ENCODE measurements at places on chromosomes 13 and 19.

- DNase-seq: no peak
Measured at GRCh38 chr13:74466864-74467263, 332.7 kb upstream of the KLF12 start.

- DNase-seq: no peak
Measured at GRCh38 chr19:12784871-12785430, 6.3 kb upstream of the JUNB start.

DNA sequence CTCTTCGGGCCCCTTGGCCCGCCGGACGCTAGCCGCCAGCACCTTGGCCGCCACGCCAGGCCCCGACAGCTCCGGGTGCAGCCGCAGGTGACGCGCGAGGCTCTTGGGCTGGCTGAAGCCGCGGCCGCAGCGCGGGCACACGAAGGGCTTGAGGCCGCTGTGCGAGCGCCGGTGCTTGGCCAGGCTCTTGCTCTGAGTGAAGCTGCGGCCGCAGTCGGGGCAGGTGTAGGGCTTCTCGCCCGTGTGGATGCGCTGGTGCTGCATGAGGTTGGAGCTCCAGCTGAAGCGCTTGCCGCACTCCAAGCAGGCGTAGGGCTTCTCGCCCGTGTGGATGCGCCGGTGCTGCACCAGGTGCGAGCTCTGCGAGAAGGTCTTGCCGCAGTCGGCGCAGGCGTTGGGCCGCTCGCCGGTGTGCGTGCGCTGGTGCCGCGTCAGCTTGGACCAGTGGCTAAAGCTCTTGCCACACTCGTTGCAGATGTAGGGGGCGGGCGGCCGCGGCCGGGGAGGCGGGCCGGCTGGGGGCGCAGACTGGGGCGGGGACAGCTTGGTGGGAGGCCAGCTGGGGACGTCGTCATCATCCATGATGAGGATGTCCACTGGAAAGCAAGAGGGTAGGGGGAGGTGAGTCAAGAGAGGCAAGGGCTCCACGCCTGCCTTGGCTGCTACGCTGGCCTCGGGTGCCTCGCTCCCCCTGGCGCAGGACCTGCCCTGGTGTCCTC, 32.4 kb downstream of the ZNF787 start:
- no peak for DNase-seq

GRCh38 chr19:45879055-45879454, 6.9 kb downstream of the IRF2BP1 start:
- DNase-seq: no peak

DNA sequence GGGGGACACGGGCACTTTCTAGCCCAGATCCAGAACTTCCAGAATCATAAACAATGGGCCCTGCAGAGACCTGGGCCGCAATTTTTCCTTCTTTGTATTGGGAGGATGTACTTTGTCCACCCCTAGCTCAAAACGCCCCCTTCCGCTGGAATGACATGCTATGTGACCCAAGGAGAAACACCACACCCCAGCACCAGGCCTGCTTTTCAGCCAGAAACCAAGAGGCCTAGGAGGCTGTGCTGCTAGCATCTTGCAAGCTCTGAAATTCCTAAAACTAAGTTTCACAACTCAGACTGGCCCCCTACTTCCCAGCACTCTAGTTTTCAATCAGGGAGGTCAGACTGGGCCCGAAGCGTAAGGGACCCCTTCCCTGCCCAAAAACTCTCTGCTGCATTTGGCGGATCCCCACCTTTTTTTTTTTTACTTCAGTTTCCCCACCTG, 538 bp downstream of the LSM4 start:
- DNase-seq: no peak

- no peak for DNase-seq
Measured at GRCh38 chr13:73464758-73465616, 406.2 kb downstream of the KLF5 start.

DNA sequence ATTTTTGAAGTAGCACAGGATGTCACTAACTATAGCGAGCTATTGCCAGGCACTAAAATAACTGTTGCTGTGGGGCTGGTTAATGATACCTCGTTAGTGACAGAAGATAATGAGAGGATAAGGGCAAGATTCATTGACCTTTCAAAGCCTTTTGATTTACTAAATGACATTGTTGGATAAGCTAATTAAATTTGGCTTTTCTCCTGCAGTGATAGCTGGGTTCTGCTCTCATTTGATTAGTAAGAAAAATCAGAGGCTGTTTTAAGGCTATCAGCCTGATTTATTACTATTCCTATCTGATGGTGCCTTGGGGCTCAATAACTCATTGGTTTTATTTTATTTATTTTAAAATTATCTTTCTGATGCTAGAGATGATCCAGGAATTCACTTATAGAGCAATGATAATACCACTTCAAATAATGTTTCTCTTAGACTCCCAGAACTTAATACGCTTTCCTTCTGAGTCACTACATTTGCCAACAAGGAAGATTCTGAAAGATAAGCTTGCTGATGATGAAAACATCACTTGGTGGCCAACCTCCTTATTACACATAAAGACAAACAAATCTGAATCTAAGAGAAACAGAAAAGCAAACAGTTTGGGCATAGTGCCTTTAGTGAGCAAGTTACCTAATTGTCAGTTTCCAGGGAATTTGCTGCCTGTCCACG, 501.3 kb upstream of the ARGLU1 start:
- DNase-seq: no peak

- DNase-seq: no peak
Measured at GRCh38 chr13:76948149-76948548, at the start of gene ACOD1. Gene ACOD1 (plus strand): TSS chr13:76948511. CDS start chr13:76948559, 48 bp downstream.

GRCh38 chr19:35862528-35862927, 5.8 kb downstream of the KIRREL2 start:
- DNase-seq: no peak

DNA sequence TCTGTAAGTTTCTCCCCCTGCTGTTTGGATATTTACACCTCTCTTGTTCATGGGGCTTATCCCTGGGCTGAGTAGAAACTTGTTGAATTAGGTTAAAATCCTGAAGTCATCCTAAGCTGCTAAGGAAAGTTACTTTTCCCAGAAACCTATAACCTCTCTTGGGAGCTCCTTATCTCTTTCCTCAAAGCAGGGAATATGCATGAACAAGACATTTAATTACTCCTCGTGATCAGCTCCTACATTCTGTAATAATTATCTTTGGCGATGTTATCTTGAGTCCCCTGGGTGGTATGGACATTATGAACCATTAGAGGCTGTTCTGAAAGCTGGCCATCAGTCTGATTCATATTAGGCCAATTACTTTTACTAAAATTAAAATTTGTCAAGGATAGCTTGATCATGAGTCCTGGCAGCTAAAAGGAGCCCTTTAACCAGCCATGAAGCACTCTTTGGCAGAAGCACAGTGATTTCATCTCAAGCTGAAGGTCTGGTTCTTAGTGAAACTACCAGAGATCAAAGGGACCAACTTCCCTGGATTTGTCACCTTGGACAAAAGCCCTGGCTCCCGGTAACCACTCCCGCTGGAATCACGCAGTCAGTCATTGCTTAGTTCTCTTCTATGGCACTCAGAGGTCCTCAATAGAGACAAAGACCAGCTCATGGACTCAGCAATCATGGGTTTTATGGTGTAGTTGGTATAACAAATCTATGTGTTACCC, 811.8 kb downstream of the UQCRFS1 start:
- DNase-seq: no peak

DNA sequence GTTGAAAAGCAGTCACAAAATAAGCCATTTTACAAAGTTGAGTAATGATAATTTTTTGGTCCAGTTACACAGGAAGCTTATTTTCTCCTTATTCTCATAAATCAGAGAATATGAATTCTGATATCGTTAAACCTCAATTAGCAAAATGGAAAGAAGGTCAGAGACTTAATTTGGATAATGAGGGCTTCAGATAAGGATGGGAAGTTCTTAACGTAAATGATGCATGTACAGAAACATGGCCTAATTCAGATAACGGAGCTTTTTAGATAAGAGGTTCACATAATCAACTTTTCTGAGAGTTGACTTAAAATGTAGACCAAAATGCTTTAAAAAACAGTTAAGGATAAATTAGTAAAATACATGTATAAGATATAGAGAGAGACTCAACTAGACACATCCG, 746.3 kb upstream of the SLC10A2 start:
- DNase-seq: no peak

DNA sequence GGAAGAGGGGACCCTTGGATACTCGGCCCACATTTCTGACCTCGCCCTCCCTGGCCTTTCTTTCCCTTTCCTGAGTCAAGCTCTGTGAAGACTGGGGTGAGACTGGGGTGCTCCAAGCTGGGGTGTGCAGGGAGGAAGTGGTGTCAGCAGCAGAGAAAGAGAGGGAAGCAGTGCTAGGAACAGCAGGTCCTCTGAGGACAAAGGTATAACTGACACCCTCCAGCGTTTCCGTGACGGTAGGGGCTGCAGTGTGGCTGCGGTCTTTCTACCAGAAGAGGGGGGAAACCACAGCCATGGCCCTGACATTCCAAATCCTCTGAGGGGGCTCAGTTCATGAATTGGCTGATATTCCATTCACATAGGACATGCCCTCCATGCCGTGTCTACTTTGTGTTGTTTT, 1.1 kb downstream of the KIR3DL2 start:
- DNase-seq: no peak

- no peak for DNase-seq
Measured at GRCh38 chr19:40252395-40252794, 25.9 kb upstream of the CCNP start.

DNA sequence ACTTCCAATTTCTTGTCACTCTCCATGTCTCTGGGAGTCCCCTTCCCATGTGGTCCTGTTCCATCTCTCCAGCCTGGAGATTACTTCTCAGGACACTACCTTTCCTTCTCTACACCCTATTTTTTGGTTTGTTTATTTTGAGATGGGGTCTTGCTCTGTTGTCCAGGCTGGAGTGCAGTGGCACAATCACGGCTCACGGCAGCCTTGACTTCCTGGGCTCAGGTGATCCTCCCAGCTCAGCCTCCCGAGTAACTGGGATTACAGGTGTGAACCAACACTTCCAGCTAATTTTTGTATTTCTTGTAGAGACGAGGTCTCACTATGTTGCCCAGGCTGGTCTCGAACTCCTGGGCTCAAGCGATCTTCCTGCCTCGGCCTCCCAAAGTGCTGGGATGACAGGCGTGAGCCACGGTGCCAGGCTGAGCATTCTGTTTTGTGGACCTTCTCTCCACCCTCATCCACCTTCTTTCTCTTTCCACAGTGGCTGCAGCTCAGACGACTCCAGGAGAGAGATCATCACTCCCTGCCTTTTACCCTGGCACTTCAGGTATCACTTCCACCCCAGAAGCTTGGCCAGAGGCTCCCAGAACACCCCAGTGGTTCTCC, 644 bp downstream of the HCST start:
- DNase-seq: no peak
